Brain (organoid and tissue), 16 donors: ENCODE measurements at places on chromosomes 4 and X. TPM values are rescaled to one million over a fixed set of nuclear protein-coding genes. Genes with fewer than 3 reads are reported as not detected.

GRCh38 chr4:111031001-111031579 is 408.2 kb upstream of the PITX2 start:
- DNase-seq: no peak

- no peak for DNase-seq
Observed at GRCh38 chrX:5425119-5425518, 803.5 kb downstream of the NLGN4X start.

- DNase-seq: peak; percentile 75
Observed at GRCh38 chrX:20951016-20951810, 423.0 kb upstream of the CNKSR2 start.

DNA sequence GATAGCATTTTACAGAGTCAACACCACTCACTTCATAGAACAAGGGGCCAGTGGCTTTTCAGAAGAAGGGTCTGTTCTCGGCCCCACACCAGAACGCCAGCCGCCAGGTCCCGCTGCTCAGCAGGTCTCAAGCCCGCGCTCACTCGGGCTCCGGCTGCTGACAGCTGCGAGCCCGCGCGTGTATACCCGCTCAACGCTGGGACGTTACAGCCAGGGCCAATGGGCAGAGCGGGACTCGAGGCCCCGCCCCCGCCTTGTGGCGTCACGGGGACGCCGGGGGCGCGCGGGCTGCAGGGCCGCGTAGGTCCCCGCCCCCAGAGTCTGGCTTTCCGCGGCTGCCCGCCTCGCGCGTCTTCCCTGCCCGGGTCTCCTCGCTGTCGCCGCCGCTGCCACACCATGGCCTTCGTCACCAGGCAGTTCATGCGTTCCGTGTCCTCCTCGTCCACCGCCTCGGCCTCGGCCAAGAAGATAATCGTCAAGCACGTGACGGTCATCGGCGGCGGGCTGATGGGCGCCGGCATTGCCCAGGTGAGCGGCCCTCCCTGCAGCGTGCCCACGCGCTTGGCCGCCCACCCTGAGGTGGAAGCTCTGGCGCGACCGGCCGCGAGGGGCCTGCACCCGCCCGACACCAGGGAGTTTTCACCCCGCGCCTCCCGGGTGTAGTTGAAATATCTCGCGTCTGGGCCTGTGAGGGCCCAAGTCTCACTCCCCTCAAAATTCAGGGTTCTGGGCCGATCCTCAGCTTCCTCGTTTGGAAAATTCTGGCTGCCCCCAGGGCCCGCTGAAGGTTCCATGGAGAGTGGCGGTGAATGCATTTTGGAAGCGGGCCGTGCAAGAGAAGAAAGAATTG is at the start of gene HADH:
Gene HADH, plus strand, starts transcription at position 353 of the 850 bp plus-strand sequence. Its CDS starts 44 bp downstream, at position 397.
- DNase-seq: peak; percentile 98

GRCh38 chr4:144014808-144015207 is 4.4 kb downstream of the GYPB start:
- DNase-seq: no peak

DNA sequence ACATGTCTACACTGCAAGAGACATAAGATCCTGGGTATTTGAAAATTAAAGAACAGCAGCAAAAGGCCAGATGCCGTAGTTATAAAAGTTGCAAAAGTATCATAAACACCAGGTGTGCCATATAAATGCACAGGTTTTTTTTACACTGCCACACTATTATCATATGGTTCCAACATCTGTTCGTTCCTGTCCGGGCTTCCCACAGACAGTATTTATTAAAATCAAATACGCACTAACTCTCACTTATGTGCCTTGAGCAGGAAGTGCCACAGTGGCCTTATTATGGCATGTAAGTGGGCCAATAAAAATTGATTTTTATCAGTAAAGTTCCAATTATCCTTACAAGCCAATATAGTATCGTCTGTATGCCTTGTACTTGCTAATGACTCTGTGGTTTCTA is 873.2 kb downstream of the RPA4 start:
- DNase-seq: no peak

DNA sequence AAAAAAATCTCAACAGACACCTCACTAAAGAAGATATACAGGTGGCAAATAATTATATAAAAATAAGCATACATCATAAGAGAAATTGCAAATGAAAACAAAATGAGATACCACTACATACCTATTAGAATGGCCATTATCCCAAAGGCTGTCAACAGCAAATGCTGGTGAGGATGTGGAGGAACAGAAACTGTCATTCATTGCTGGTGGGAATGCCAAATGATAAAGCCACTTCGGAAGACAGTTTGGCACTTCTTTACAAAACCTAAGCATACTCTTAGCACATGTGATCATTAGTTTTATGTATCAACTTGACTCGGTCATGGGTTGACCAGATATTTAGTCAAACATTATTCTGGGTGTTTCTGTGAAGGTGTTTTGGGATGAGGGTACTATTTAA is 13.5 kb upstream of the MANBA start:
- DNase-seq: no peak

DNA sequence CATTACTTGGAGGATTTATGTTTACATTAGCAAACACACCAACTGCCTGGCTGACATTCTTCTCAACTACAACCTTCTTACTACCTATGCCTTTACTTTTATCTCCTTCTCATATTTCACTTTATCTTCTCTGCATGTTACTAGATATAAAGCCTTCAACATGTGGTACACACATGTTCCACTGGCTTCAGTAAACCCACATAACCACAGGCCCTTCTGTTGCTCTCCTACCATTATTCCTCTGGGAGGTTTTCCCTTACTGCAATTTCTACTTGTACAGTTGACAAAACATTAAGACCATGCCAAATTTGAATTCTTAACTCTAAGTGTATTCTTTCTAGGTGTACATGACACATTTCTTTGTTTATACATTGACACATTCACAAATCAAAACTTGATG is 133.1 kb downstream of the ARAP2 start:
- no peak for DNase-seq

GRCh38 chr4:153252122-153252521 is 47.9 kb downstream of the TRIM2 start:
- DNase-seq: no peak

- DNase-seq: no peak
Observed at GRCh38 chr4:8699479-8700145, 107.0 kb downstream of the CPZ start.

GRCh38 chr4:138297743-138298405 is 55.7 kb upstream of the SLC7A11 start:
- no peak for DNase-seq

Gene ITM2A
- polyA plus RNA-seq: 52.8 TPM

- peak; percentile 89 for DNase-seq
Observed at GRCh38 chr4:140344621-140345020, 28.8 kb upstream of the SCOC start.

Gene MAGEA2
- polyA plus RNA-seq: 2.4 TPM

Gene IBSP
- polyA plus RNA-seq: not detected

DNA sequence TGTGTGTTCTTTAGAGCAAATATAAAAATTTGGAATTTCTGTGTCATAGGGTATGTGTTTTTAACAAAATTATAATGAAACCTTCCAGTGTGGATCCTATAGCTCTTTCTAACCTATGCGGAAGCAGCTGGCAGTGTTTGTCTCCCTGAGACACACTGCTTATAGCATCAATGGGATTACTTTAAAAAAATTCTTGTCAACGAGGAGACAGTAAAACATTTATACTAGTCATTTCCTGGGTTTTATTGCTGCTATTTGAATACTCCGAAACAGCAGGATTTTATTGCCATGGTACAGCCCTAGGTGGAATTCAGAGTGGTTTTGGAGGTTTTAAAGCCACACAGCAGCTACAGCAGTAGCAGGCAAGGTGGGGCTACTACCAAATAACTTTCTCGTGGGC is 145.1 kb upstream of the IL1RAPL2 start:
- no peak for DNase-seq

Gene SH3RF1
- 7.1 TPM for polyA plus RNA-seq

Gene PRDM5
- polyA plus RNA-seq: 0.48 TPM

Gene RBMXL3
- polyA plus RNA-seq: not detected

Gene MAML3
- 9.4 TPM for polyA plus RNA-seq

DNA sequence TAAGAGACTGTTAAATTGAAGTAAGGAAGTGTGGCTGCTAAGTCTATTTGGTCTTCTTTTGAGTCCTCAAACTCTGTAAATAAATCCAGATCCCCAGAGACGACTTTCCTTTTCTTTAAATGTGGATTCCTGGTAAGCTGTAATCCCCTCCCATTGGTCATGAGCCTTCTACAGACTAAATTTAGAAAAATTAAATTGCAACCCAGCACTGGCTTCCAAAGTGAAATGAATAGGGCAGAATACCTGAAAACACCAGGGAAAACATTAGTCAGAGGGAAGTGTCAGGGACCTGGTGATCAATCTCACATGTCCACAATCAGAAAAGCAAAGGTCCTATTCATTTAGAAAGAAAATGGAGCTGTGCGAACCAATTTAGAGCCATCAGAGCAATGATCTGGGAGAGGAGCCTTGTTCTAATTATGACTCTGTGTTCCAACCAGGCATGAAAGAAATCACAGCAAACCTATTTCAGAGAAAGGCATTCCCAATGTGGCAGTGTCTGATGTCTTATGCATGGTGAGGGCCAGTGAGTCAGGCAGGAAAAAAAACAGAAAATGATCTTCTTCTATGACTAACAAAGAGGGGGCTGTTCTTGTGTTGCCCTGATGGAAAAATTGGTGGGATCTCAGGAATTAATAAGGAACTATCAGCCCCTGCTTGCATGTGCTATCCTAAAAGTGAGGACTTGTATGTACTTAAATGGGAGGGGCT is 19.8 kb upstream of the CCDC149 start:
- DNase-seq: peak; percentile 7

- DNase-seq: no peak
Observed at GRCh38 chr4:34878961-34879360, 1365.4 kb downstream of the ARAP2 start.

GRCh38 chr4:82553020-82553419 is 8.8 kb downstream of the TMEM150C start:
- no peak for DNase-seq

Gene SPANXD
- not detected for polyA plus RNA-seq

- no peak for DNase-seq
Observed at GRCh38 chr4:40956721-40957255, 207.0 kb downstream of the NSUN7 start.

DNA sequence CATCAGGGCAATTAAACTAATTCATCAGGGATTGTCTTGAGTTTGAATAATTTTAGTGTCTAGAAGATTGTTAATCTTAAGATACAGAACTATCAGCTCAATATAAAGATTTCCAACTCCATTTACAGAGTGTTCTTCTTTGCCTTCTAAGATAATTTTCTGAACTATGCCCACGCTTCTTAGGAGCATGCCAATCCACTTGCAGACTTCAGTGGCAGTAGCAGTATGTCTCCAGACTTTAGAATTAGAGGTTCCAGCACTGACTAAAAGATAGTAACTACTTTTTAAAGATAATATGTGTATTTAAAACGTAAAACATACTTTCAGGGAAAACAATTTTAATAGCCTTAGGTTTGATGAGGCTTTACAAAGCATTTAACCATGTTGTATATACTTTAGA is 34.2 kb upstream of the GALNT7 start:
- no peak for DNase-seq

Gene SPARCL1
- 345 TPM for polyA plus RNA-seq

Gene PAK3
- polyA plus RNA-seq: 1.4 TPM

DNA sequence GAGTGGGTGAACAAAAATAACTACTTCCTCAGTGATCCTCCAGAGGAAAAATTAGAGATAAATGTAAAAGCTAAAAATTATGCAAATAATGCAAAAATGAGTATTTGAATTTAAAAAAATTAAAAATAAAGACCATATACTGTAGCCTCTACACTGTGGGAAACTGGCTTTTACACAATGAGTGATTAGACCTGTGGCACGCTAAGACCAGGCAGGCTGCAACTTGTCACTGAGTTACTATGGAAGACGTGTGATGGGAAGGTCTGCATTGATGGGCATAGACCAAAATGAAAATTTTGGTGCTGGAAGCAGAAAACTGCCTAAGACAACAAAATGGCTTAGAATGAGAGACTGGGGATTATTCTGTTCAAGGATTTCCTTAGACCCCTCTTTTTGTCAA is 30.2 kb downstream of the BTC start:
- DNase-seq: no peak

- DNase-seq: no peak
Observed at GRCh38 chr4:78684325-78685079, 91.6 kb upstream of the BMP2K start.

DNA sequence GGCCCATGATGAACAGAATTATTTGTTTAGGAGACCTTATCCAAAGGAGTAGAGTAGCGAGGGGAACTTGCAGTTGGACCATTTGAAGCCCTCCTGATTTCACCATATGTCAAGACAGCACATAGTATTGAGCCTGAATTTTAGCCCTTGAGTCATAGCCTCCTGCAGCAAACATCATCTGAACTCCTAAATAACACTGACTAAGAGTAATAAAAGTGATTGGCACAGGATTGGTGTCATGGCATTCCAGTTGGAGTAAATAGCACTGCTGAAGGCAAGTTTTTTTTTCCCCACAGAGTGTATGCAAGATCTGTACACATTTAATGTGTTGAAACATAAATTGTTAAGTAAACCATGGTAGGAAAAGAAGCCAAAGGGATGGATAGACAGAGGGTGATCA is 89.0 kb downstream of the COMMD8 start:
- no peak for DNase-seq

DNA sequence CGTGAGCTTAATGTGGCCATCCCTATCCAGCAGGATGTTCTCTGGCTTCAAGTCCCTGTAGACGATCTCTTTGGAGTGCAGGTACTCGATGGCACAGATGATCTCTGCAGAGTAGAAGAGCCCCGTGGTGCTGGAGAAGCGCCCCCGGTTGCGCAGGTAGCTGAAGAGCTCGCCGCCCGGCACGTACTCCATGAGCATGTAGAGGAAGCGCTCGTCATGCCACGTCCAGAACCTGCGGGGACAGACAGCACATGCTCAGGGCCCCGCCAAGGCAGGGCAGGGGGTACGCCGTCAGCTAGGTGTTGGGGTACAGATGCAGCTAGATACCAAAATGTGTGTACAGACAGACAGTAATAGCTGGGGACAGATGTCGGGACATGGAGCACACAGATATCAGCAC is 58.3 kb downstream of the PRKX start:
- DNase-seq: no peak

GRCh38 chrX:47221756-47222155 is 3.3 kb downstream of the CDK16 start:
- DNase-seq: no peak

DNA sequence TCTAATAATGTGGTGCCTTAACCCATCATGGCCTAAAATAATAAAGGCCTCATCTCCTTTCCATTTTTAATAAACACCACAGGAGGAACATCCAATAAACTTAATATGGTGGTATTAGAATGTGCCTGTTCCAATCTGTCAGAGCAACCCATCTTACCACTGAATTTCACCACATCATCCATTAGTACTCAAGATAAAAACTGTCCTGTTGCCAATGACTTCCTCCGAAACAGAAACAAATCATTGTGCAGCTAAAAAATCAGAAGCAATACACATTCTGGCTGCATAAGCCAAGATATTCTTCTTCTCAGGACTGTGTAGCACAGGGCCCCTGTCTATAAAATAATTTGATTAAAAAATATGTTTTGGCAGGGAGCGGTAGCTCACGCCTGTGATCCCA is 18.5 kb downstream of the TLR10 start:
- no peak for DNase-seq

DNA sequence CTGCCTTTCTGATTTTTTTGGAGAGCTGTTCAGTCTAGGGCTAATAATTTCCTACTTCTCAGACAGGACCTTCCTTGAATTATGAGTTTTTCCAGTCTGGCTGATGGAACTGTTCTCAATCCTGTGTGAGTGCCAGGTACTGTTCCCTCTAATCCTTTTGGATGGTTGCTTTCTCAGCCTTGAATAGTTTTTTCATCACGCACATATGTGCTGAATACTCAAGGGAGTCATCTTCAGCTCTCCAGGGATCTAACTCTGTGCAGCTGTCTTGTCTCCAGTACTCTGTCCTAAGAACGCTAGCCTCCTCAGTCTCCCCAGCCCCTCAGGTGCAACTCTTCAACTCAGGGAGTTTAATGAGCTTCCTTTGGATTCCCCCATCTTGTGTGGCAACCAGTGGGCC is 93.2 kb downstream of the GASK1B start:
- DNase-seq: no peak
